A673 (cell line): ENCODE measurements at places on chromosomes 12 and 14.

DNA sequence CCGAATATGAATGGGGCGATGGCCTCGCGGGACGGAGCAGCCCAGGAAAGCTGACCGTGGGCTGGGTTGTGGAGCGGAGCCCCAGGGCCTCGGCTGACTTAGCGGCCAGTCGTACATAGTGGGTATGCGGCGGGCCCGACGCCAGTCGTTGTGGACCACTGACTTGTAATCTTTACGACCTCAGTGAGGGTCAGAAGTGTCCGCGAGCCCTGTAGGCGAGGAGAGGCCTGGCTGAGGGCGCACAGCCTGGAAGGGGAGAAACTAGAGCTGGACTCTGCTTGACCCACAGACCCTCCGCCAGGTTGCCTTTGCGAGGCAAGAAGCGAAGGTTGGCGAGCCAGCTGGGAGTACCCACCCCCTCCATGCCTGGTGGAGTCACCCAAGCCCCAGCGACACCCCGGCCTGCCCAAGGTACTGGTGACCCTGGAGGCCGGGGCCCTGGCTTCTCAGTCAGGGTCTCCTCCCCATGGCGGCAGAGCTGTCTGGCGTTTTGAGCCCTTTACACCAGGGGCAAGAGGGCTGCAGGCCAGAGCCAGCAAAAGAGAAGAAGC, 15.6 kb upstream of the DYNC1H1 start:
- DNase-seq: no peak

DNA sequence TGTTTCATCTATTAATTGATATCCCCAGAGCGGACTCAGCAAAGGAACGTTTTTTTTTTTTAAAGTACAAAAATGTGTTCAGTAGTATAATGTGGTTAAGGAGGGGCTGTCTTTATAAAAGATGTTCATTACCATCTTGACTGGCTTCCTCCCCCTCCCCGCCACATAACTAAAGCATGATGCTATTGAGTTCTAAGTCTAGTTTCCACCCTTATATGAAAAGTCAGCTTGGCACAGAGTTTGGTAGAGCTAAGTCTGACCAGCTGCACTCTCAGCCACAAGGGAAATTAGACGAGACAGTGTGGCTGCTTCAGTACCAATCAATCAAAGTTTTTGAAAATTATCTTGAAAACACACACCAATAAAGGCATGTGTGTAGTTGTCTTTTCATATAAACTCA, 1.9 kb upstream of the MYBPC1 start:
- DNase-seq: no peak

- DNase-seq: no peak
These were observed 193.5 kb upstream of the CNOT2 start for GRCh38 chr12:70049596-70050360.

- no peak for DNase-seq
These were observed 60.9 kb downstream of the ELK3 start for GRCh38 chr12:96255077-96255476.

DNA sequence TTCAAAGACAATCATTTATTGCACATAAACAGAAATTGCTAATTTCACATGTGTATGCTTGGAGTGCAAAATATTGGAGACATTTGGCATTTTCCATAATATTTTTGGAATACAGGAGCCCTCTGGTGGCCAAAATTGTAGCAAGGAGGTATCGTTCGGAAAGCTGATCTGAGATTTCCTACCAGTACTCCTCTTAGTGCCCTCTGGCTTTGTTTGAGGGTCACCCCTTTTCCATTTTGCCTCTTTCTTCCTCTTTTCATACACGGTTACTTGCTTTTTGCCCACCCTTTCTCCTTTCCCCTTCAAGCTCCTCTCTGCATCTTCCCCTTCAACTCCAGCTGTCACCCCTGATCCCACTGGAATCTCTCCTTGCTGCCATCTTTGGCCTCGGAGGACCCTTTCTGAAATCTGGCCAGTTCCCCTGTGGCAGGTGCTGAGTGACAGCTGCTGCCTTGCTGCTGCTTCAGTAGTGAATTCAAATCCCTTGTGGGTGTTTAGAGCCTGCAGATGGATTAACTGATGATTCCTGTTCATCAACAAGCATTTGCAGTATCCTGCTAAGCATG, 164.6 kb upstream of the PARP11 start:
- DNase-seq: peak; percentile 43

GRCh38 chr12:45913631-45914030, 76.7 kb downstream of the SCAF11 start:
- peak; percentile 14 for DNase-seq

- DNase-seq: no peak
These were observed 367 bp upstream of the FRS2 start for GRCh38 chr12:69469854-69470188.

- no peak for DNase-seq
These were observed 110.0 kb downstream of the DYRK2 start for GRCh38 chr12:67758521-67758920.

- DNase-seq: no peak
These were observed 75.2 kb upstream of the PLEKHG3 start for GRCh38 chr14:64628940-64629408.

GRCh38 chr14:86022031-86022629, 492.2 kb downstream of the FLRT2 start:
- no peak for DNase-seq

GRCh38 chr12:10211101-10211939, 1.4 kb upstream of the GABARAPL1 start:
- DNase-seq: no peak

DNA sequence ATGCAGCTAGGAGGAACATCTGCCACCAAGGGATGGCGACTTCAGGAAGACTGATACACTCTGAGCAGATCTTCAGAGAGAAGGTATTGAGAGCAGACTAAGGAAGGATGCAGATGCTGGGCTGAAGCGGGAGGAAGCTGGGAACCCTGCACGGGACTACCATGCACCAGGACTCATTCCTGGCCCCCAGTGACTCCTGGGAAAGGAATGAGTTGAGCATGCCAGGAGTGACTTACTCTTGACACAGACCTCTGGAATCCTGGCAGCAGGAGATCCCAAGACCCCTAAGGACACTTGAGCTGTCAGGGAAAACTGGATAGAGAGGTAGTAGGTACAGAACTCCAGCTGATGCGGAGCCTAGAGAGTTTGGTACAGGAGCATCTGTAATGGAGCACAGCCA, 336.1 kb downstream of the RPS29 start:
- DNase-seq: no peak

GRCh38 chr12:18431771-18432170, 170.5 kb downstream of the PIK3C2G start:
- DNase-seq: no peak

- no peak for DNase-seq
These were observed 19.1 kb downstream of the ZFYVE1 start for GRCh38 chr14:73007835-73008234.

GRCh38 chr12:29255042-29255441, 106.0 kb downstream of the FAR2 start:
- no peak for DNase-seq

DNA sequence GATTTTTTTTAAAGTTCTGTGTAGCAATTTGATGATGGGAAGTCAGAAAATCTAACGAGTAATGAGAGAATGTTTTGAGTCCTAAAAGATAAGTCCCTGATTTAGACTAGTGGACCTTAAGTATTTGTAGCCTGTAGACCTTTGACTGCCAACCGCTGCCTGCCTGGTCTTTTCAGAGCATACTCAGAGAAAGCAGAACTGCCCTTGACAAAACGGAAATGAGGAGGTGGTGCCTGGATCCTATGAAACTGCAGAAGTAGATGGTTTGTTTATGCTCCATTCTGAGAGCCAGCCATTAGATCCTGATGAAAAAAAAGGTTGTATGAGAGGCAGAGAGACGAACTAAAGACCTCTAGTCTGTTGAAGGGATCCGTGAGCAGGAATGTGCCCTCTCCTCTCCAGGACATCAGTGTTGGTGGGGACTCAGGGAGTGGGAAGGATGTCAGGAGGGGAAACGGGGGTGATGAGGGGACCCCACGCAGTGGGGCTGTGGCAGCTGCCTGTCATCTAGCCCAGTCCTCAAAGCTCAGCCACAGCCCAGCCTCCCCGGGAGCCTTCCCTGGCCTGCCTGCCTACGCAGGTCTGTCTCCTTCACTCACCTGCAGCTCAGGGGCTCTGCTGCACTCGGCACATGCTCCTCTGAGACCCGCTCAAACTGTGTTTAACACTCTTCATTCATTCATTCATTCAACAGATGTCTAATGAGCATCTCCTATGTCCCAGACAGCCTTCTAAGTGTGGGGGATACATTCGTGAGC, 447.5 kb downstream of the AACS start:
- DNase-seq: no peak

- DNase-seq: peak; percentile 95
These were observed 17.1 kb upstream of the OR10P1 start for GRCh38 chr12:55619354-55620138.

DNA sequence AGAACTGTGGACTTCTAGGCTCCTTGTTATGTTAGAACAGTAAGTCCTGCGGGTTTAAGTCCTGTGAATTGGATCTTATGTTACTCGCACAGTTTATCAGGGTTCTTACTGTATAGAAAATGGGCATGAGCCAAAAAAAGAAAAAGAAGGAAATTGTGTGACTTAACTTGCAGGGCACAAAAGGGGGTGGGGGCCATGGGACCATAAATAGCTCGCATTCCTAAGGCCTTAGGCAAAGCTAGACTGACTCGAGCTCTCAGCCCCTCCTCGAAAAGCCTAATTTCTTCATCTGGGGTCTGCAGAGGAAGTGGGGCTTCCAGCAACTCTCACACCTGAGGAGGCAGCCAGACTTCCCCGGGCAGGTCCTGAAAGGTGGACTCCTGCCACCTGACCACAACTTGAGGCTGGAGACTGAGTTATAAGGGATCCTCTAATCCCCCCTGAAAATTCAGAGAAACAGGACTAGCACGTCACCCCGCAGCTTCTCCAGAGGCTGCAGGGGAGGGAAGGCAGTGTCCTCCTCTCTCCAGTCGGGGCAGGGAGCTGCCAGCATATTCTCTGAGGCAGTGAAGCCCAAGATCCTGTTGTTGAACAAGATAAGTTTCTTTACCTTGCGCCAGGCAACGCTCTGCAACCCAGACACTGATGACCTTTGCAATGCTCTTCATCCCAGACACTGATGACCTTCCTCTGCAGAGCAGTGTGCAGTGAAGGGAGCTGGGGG, 280.5 kb downstream of the PCNX1 start:
- DNase-seq: no peak

GRCh38 chr12:12823300-12823699, 10.2 kb downstream of the DDX47 start:
- no peak for DNase-seq

GRCh38 chr12:74620921-74621320, 83.3 kb downstream of the ATXN7L3B start:
- no peak for DNase-seq

DNA sequence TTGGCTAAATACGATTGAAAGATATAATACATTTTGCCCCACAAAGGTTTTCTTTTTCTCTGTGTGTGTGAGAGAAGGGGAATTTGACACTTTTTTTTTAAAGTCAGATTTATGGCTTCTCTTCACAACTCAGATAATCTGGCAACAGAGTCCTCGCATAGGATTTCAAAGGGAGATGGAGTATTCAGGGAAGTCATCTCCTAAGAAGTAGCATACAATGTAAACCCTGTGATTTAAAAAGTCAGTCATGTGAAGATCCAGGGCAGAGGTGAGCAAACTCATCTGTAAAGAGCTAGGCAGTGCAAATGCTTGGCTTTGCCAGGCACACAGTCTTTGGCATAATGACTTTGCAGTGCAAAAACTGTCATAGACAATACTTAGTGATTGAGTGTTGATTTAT, 1526.3 kb downstream of the AACS start:
- DNase-seq: no peak

- DNase-seq: no peak
These were observed 78.1 kb downstream of the CMKLR1 start for GRCh38 chr12:108260969-108261368.

GRCh38 chr12:32365473-32366064, 33.8 kb upstream of the FGD4 start:
- peak; percentile 80 for DNase-seq

- no peak for DNase-seq
These were observed 554 bp upstream of the ATF7 start for GRCh38 chr12:53626702-53627169.

DNA sequence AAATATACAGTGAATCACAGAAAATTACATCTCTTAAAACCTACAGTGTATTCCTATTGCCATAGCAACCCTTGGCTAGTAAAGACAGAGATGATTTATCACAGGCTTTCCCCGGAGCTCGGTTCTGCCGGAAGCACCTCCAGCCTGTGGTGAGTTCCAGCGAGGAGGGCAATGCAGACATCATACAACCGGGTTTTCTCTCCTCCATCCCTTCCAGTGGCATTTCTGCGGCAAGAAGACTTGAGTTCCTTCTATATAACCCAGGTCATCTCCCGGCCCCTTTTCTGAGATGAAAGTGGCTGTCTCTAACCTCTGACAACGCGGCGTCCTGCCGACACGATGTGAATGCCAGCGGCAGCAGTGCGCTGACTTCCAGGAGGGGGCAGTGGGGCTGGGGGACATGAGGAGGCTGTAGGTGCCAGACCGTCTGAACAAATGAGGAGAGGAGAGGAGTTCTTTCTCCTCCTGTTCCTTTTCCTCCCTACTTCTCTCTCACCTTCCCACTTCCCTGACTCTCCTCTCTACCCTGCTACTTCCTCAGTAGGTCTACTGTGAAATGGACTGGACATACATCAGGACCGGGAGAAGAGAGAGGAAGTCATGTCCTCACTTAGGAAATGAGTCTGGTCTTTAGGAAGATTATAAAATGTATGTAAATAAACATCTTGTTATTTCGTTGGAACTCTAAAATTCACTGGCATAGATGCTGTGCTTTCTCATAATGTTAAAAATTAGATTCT, 68.6 kb upstream of the MAX start:
- DNase-seq: peak; percentile 43

GRCh38 chr14:71380271-71380670, 473.0 kb downstream of the PCNX1 start:
- DNase-seq: peak; percentile 74

DNA sequence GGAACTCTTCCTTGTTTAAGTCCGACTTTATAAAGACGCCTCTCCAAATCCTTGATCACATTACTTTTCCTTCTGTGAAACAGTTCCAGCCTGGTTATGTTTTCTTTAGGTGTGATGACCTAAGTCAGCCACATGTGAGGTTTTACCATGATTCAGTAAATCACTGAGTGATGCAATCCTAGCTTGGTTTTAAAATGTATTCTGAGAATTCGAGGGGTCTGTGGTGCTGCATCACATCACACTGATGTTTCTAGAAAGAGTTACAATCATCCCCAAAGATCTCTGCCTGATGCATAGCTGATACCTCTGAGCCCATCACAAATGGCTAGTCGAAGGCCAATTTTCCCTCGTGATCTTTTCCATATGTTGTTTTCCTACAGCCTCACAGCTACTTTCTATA, 152.7 kb downstream of the ANO2 start:
- no peak for DNase-seq

- no peak for DNase-seq
These were observed 979.0 kb downstream of the TMTC2 start for GRCh38 chr12:83665634-83666218.

DNA sequence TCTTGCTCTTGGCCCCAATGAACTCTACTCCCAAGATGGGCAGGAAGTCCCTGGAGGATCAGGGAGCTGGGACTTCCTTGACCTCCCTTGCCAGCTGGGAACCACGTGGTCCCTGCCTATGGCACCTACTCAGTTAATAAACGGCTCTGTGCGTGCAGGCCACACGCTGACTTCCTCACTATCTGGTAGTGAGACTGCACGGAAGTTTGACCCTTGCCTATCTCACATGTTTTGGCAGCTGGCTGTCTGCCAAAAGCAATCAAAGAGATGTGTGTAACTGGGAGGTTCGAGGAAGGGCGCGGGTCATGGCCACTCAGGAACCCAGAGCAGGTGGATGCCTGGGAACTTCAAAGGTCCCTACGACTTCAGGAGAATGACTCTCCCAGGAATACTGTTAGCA, 57.9 kb downstream of the RFLNA start:
- no peak for DNase-seq

GRCh38 chr12:82695531-82695930, 8.8 kb downstream of the TMTC2 start:
- DNase-seq: no peak

- no peak for DNase-seq
These were observed 336.3 kb downstream of the BMP4 start for GRCh38 chr14:53620317-53620716.
